Hematopoietic multipotent progenitor cell (in vitro differentiated cells): ENCODE measurements at places on chromosomes 11 and 22.

DNA sequence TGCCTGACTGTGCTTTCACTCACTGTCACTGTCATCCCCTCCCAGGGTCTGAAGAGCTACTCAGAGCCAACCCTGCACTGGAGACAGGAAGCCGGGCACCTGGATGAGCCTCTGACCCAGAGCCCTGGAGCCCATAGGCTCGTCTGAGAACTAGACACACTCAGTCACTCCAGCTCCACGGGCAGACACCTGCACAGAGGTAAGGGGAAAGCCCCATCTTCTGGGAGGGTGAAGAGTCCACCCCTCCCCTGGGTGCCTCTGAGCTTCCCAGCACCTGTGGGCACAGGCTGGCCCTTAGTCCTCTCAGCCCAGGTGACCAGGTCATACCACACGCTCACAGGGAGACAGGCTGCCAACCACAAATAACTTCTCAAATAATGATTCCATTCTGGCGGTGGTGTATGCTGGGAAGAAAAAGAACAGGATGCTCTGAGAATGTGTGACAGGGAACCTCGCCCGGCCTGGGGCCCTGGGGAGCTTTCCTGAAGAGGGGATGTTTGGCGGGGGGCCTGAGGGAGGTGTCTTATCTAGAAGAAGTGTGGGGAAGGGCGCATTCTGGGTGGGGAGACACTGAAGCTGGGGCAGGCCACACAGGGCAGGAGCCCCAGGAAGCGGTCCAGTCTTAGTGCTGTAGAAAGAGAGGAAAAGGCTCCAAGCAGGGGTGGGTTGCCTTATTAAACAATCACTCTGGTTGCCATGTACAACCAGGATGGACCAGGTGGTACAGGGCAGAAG, 5.3 kb downstream of the CCDC157 start:
- no peak for DNase-seq

- no peak for DNase-seq
These were observed at the start of gene CNGA4 for GRCh38 chr11:6238902-6239301. Gene CNGA4, plus strand, starts transcription at chr11:6239089. Its CDS starts 118 bp downstream, at chr11:6239207.

- no peak for DNase-seq
These were observed 18.2 kb downstream of the GDPD5 start for GRCh38 chr11:75507571-75507970.

- DNase-seq, result no peak
These were observed 11.9 kb upstream of the IL17RA start for GRCh38 chr22:17072877-17073276.

DNA sequence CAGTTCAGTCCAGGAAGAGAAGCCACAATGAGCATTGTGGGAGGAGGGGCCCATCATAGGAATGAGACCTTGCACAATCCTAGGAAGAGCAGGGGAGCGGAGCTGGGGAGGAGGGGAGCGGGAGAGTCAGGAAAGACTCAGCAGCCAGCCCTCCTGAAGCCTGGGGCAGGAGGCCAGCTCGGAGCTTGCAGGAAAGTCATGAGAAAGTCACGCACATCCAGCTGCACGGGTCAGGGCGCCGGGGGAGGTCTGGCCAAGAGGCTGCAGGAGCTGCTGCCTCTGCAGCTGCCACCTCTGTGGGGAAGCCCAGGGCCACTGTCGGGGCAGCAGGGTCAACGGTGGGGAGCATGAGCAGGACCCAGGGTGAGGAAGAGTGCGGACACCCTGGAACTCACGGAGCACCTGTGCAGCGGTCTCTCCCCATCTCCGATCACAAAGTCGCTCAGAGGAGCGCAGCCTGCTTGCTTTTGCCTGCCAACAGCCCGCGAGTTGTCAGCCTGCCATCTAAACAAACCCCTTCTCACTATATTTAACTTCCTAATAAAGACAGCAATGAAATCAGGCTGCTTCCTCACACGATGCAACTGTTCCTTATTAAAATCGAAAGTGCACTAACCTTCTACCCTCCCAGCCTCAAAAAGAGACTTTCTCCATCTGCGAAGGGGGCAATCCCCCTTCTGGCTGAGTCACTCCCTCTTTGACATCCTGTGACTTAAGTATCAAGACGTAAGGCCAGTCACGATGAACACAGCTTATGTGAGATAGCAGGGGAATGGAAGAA, 52.9 kb upstream of the RTL6 start:
- DNase-seq, result peak; percentile 58

DNA sequence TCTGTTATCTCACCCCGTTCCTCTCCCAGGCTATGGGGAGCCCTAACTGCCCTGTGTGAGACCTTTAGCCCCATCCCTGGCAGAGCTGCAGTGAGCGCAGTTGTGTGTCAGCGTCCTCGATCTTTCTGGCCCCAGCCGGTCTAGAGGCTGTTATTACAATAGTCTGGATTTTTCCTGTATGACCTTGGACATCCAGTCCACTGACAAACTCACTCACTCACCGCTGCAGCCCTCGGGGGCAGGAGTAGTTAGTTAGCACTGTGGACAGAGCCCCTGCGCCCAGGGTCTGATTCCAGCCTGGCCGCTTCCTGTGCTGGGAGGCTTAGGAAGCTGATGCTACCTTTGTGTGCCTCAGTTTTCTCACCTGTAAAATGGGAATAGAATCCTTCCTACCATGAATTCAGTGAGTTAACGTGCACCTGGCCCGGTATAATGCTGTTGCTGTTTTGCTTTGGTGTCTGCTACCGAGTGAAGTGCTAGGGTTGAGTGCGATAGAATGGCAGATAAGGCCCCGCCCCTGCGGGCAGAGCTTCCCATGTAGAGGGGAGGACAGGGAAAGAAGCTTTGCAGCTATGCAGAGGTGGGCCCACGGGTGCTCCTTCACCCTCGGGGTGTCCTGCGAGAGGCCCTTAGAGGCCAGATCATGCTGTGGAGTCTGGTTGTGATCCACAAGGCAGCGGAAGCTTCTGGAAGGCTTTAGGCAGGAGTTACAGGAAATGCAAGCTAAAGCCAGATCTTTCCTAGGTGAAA, 3.0 kb downstream of the LRP5 start:
- no peak for DNase-seq

DNA sequence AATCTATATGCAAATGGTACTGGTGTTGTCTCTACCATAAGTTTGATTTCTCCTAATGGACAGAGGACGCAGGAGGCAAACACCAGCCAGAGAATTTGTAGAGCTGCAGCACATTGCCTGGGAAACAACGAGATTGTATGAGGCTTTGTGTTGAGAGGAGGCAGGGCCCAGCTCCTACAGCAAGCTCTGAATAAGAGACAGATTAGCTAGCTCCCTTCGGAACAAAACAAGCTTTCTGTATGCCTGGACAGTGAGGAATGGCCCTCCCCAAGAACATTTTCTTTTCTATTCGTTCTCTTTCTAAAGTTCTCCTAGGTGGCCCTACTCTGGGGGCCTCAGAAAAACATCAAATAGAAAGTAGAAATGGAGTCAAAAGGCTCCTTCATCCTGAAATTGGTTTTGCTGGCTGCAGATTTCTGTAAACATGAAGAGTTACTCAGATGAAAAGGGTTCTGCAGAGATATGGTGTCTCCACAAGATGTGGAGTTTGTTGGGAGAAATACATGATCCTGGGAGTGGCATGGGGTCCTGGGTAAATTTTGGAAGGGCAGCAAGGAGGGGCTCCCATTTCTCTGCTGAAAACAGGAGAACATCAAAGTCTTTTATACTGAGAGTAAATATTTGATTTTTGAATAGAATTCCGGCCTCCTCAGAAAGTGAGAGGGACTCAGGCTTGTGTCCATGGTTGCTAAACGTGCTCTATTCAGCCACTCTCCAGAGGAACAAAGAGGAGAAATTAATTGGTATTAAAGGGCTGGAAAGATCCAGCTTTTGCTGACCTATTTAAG, 6.8 kb upstream of the HEPACAM start:
- DNase-seq, result no peak

DNA sequence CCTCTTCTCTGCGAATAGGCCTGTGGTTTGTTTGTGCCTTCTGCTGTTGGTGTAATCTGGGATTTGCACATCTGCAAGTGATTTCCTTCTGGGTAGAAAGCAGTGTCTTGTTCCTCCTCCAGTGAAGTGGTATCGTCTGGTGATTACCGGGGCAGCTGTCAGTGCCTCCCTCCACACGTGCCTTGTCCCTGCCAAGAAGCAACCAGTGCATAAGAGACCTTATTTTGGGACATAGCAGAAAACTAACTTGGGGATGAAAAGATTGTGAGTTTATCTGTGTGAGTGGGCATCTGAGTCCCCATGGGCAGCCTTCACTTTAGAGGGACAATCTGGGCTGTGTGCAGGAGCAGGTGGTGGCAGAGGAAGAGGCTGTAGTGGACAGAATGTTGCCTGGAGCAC, 71.5 kb upstream of the SORL1-AS1 start:
- DNase-seq, result peak; percentile 66

DNA sequence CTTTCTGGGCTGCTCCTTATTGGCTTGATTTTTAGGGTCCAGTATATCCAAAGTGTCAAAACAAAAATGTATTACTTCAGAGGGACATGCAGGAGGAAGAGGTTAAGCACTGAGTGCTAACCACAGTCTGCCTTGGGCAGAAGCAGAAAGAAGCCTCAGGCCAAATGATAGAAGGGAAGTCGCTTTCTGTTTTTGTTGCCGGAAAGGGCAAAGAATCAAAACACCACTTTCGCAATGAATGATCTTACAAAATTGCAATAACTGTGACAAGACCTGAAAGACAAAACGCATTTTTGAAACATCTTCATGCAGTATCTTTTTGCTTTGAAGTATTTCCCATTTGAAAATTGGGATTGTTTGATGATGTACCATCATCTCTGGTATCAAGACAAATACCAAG, 70.1 kb upstream of the PICALM start:
- DNase-seq, result no peak

GRCh38 chr22:26524870-26525269, 12.6 kb upstream of the TFIP11 start:
- no peak for DNase-seq

GRCh38 chr11:98834776-98835175, 186.0 kb upstream of the CNTN5 start:
- no peak for DNase-seq

GRCh38 chr11:16987205-16987568, 27.0 kb downstream of the PLEKHA7 start:
- no peak for DNase-seq

- no peak for DNase-seq
These were observed 10.7 kb downstream of the TBC1D10A start for GRCh38 chr22:30315962-30316576.

DNA sequence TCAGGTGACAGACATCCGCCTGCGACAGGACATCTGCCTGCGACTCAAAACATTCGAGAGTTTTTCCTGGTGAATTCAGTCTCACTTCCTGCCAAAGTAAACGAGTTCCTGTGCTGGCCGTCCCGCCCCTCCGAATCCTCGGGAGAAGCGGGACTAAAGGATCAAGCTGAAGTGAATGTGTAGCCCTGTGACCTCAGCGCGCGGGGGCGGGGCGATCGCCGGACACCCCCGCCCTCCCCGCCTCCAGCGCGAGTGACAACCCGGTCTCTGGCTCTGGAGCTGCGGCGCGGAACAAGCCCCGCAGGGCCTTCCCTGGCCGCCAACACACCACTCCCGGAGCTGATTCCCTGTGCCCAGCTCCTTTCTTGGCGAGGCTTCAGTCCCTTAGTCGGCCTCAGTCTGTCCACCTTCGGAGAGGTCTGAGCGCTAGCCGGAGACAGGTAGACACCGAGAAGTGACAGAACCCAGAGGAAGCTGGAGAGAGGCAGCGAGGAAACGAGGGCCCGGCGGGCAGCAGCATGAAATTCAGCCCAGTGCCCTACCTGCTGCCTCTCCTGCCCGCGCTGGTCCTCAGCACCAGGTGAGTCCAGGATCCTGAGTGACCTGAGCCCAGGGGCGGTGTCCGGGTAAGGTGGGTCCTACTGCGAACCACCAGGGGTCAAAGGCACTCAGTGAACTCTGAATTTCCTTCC, 766.4 kb upstream of the LUZP2 start:
- DNase-seq, result no peak

GRCh38 chr11:126857860-126858808, 142.4 kb downstream of the KIRREL3 start:
- no peak for DNase-seq

DNA sequence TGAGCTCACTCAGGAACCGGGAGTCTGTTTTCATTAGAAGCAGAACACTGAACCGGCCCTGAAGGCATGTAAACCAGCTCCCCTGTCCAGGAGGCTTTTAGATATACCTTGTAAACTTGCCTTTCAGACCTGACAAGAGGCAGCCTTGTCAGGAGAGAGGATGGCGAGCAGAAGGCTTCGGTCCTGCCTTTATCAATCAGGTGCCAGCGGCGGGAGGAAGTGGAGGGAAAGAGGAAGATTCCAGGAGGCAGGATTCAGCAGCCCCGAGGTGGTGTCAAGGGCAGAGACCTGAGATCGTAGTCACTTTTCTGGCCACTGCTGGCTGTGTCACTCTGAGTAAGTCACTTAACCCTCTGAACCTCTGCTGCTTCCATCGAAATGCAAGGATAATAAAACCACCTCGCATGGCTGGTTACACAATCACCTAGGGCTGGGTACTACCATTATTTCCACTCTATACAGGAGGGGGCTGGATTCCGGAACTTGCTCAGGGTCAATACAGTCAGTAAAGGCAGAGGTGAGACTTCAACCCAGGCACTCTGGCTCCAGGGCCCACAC, 181.0 kb downstream of the CHST1 start:
- DNase-seq, result no peak

- no peak for DNase-seq
These were observed 18.3 kb downstream of the SC5D start for GRCh38 chr11:121310908-121311307.

DNA sequence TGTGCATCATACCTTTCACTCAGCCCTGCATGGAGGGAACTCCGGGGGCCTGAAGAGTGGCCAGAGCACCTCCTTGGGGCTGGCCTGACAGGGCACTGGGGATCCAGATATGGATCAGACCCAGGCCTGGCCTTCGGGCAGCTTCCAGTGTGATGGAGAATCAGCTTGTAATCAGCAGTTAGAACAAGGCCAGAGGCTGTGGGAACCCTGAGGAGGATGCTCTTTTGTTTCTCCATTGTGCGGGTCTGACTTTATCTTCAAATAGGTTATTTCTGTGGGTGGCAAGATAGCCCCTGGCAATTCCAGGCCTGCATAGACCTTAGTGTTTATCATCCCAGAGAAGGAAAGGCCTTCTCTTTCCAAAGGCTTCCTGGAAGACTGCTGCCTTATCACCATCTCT, 12.3 kb downstream of the DGAT2 start:
- DNase-seq, result no peak

DNA sequence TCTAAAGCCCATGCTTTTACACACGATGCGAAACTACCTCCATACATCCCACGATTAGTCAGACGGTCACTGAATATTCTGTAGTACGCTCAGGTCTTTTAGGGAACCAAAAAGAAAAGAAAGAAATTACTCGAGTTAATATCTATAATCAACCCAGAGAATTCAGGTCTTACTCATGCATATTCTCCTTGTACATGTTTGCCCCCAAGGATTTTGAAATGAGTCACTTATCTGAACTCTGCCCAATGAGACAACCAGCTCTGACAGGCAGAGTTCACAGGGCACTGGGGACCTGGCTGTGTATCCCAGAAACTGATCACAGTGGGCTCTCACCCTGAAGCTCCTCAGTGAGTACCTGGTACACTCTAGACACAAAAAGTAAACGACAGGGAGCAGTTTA, 29.2 kb downstream of the RASSF10 start:
- DNase-seq, result no peak

GRCh38 chr11:128251140-128251539, 336.2 kb downstream of the ETS1 start:
- DNase-seq, result no peak
